ENCODE measurements at places on chromosomes 1 and 21. TPM values are rescaled to one million over a fixed set of nuclear protein-coding genes. Genes with fewer than 3 reads are reported as not detected.
A peak's percentile ranks its signal among the peaks of the same experiment; 100 is the strongest.

DNA sequence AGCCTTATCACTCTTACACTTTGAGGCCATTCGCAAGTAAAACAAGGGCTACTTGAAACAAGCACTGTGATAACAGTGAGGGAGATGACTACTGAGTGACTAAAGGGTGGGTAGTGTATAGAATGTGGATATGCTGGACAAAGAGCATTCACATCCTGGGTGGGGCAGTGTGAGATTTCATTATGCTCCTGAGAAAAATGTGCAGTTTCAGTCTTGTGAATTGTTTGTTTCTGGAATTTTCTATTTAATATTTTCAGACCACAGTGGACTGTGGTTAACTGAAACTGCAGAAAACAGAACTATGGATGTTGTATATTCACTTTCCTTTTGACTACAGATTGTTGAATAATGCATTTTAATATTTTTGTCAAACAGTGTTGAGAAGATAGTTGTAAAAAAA lies 25.1 kb upstream of the B3GALT2 start:
- peaks cover 43% of the 10 kb centered on the region for H3K4me1 ChIP-seq
- peaks cover 77% of the 10 kb centered on the region for H3K36me3 ChIP-seq
- peak overlapping the region; percentile 86 for H3K27ac ChIP-seq
- peak; percentile 83 for DNase-seq

DNA sequence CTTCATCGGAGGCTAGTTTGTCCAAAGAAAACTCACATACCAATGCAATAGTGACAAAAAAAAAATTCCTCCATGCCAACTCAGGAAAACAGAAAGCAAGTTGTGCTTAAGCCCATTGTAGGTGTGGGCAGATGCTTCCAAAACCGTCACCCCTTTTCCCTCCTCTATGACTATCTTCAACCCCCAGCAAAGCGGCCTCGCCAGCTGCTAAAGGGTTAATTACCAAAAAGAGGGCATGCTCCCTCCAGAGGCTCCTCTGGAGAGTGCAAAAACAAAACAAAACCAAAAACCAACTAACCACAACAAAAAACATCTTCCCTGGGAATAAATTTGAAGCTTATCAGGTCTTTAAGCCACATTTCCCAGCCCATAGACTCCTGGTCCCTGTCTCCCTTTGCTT lies 1.2 kb downstream of the LMOD1 start:
- peaks cover 56% of the 10 kb centered on the region for H3K4me1 ChIP-seq
- 0 out of 2 replicates have a peak, but pooled peaks cover 4% of the 10 kb centered on the region for H3K36me3 ChIP-seq
- DNase-seq = no peak

DNA sequence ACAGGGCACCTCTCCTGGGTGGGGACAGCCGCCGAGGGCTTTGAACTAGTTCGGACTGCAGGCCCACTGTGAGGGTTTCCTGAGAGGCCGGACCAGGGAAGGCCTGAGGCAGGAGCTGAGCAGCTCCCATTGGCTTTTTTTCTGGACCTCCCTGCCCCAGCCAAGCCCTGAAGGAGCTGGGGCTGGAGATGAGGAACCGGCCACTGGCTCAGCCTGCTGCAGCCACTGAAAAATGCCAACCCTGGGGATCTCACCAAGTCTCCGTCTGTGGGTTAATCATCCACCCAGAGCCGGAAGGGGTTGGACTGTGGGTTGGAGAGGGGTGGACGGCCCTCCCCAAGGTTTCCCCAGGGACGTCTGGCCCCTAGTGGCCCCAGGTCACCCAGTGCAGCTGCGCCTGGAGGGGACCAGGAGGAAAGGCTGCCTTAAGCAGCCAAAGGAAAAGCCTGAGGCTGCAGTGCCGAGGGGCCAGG lies 2.5 kb downstream of the VWA1 start:
- H3K4me3 ChIP-seq = no peak overlapping the region
- peaks cover 4% of the 10 kb centered on the region for H3K27me3 ChIP-seq
- H3K27ac ChIP-seq = no peak overlapping the region
- no peaks in the 10 kb centered on the region for H3K36me3 ChIP-seq

DNA sequence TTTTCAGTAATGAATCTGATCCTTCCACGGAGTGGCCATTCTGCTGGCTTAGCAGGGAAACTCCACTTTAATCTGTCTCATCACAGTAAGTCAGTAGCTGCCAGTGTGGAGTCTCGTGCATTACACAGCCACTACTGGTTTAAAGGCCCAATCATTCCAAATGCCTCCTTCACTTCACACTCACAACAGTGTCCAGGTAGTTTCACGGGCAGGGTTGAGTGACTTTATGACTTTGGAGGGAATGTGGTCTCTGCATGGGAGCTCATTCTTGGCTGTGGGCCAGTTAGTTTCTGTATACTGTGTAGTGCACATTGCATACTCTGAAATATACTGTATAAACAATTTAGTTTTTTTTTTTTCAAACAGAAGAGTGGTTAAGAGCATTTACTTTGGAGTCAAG lies 34.6 kb upstream of the C1orf87 start:
- no peak for DNase-seq
- no peaks in the 10 kb centered on the region for H3K27me3 ChIP-seq
- H3K4me1 ChIP-seq = no peaks in the 10 kb centered on the region
- no peak overlapping the region for H3K27ac ChIP-seq
- H3K4me3 ChIP-seq = no peak overlapping the region
- no peaks in the 10 kb centered on the region for H3K36me3 ChIP-seq

DNA sequence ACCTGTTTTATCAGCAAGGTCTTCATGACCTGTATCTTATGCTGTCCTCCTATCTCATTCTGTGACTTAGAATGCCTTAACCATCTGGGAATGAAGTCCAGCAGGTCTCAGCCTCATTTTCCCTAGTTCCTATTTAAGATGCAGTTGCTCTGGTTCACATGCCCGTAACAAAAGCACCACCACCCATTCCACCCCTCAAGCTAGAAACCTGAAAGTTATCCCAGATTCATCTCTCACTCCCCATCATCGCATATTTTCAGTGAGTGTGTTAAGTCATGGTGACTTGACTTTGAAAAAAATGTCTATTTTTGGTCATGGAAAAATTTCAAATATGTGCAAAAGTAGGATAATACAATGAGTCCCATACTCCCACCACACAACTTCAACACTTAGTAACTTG lies 11.7 kb downstream of the HMGN2 start:
- H3K4me3 ChIP-seq = no peak overlapping the region
- H3K36me3 ChIP-seq = peaks cover 1% of the 10 kb centered on the region
- peaks cover 3% of the 10 kb centered on the region for H3K27me3 ChIP-seq
- peak; percentile 28 for DNase-seq
- H3K27ac ChIP-seq = peak overlapping the region; percentile 64
- H3K4me1 ChIP-seq = peaks cover 25% of the 10 kb centered on the region

DNA sequence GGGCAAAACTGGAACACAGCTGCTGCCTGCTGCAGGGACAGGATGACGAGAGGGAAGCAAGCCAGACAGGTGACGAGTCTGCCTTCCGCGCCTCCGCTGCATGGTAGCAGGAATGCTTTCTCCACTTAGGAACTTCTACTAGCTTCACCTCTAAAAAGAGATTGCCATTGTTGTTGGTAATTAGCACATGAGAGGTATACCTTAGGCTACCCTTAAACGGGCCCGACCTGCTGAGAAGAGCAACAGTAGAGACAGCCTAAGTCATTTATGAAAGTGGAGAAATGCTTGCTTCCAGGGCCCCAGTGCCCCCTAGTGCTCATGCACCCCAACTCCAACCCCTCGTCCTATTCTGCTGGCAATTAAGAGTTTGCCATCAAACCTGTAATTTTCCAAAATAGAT lies 96.9 kb upstream of the AKT3 start:
- no peaks in the 10 kb centered on the region for H3K27me3 ChIP-seq
- DNase-seq = no peak
- no peak overlapping the region for H3K27ac ChIP-seq
- no peaks in the 10 kb centered on the region for H3K36me3 ChIP-seq

DNA sequence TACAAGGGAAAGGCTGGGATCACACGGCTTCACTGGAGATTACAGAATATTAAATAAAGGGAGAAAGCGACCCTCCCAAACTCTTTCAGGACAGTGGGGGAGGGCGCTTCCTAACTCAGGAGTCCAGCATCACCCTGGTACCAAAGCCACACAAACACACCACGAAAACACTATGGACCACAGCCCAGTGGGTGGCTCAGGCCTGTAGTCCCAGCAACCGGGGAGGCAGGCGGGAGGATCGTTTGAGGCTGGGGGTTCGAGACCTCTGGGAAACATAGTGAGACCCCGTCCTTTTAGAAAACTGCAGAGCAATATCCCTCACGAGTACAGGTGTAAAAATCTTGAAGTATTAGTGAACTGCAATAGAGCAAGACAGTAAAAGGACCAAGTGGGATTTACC lies 16.0 kb downstream of the TRIM11 start:
- H3K4me1 ChIP-seq = peaks cover 21% of the 10 kb centered on the region
- H3K4me3 ChIP-seq = no peak overlapping the region
- no peaks in the 10 kb centered on the region for H3K27me3 ChIP-seq
- no peak overlapping the region for H3K27ac ChIP-seq
- no peak for DNase-seq

- peak overlapping the region; percentile 48 for H3K4me3 ChIP-seq
- H3K27ac ChIP-seq = peak overlapping the region; percentile 74
- peak; percentile 77 for DNase-seq
- no peaks in the 10 kb centered on the region for H3K36me3 ChIP-seq
- no peaks in the 10 kb centered on the region for H3K27me3 ChIP-seq
Observed at GRCh38 chr1:40901886-40902852, 40.0 kb upstream of the CITED4 start.

- no peak overlapping the region for H3K27ac ChIP-seq
- H3K27me3 ChIP-seq = peaks cover 2% of the 10 kb centered on the region
- no peaks in the 10 kb centered on the region for H3K36me3 ChIP-seq
- no peaks in the 10 kb centered on the region for H3K4me1 ChIP-seq
Observed at GRCh38 chr21:31366825-31367224, 22.8 kb upstream of the TIAM1 start.

DNA sequence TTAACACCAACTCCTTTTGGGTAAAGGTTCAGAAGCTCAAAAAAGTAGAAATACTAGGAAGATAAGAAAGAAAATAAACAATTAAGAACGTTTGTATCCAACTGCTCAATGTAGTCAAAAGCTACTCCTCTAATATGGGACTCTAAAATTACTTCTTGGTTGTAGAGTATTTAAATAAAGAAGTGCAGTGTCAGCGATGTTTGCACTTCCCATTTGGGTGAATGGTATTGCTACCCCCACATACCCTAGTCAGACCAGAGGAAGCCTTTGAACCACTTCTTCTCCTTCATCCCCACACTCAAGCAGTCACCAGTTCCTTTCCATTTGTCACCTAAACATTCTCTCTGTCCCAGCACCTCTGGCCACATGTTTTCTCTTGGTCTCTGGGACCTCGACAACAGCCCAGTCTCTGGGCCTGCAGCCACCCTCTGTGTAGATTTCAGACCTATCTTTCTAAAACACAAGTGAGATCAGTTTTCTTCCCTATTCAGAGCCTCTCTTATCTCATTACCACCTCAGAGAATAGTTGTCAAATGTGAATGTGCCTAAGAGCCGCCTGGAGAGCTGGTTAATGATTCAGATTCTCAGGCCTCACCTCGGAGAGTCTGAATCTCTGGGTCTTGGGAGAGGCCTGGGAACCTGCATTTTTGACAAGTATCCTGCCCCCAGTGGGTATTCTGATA lies 109.8 kb downstream of the OMA1 start:
- no peak overlapping the region for H3K27ac ChIP-seq
- peaks cover 4% of the 10 kb centered on the region for H3K36me3 ChIP-seq
- DNase-seq = no peak
- no peak overlapping the region for H3K4me3 ChIP-seq
- peaks cover 4% of the 10 kb centered on the region for H3K4me1 ChIP-seq

DNA sequence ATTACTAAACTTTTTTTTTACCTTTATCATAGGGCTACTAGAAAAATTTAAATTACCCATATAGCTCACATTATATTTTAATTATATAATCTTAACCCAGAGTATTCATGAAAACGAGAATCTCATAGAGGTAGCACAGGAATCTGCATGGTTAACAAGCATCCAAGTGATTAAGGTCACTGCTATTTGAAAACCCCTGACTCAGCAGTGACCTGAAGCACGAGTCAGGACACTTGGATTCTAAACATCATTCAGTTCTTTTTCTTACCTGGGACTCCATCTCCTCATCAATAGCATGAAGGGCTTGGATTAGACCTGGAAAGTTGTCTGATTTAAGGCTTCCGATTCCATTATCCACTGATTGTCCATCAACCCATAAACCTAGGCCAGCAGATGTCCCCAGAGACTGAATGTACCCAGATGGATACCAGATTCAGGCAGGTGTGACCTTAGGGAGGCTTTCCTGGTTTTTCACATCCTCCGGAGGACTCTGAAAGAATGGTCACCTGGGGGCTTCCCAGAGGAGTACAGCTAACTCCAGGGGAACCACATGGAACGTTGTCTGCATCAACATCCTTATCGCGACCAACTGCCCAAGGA lies 174.3 kb downstream of the SETD4 start:
- H3K27ac ChIP-seq = no peak overlapping the region
- DNase-seq = no peak
- peaks cover 7% of the 10 kb centered on the region for H3K4me1 ChIP-seq
- peaks cover 13% of the 10 kb centered on the region for H3K27me3 ChIP-seq

GRCh38 chr1:83799594-83799993 lies 199.3 kb downstream of the TTLL7 start:
- H3K4me1 ChIP-seq = no peaks in the 10 kb centered on the region
- no peak overlapping the region for H3K27ac ChIP-seq
- no peaks in the 10 kb centered on the region for H3K36me3 ChIP-seq
- no peaks in the 10 kb centered on the region for H3K27me3 ChIP-seq

DNA sequence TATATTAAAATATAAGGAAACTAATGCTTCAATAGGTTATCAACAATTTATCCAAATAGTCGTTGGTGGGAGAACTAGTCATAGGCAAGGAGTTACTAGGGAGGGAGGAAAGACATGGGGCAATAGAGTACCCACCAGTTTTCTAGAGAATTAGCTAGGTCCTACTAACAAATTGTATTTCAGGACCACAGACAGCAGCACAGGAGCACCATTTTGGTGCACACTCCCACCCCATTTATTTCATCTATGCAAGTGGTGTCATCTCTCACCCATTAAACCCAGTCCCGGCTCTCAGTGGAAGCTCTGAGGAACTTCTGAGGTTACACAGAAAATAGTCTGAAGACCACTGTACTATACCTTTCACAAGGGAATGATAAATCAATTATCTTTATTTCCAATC lies 89.0 kb upstream of the BCAR3 start:
- peaks cover 8% of the 10 kb centered on the region for H3K27me3 ChIP-seq
- no peaks in the 10 kb centered on the region for H3K36me3 ChIP-seq
- no peak for DNase-seq
- H3K4me3 ChIP-seq = no peak overlapping the region
- H3K27ac ChIP-seq = no peak overlapping the region
- peaks cover 13% of the 10 kb centered on the region for H3K4me1 ChIP-seq

The L1TD1 gene
- total RNA-seq = not detected

The IGFN1 gene
- total RNA-seq = not detected

The RGS8 gene
- not detected for total RNA-seq

The KRTAP21-2 gene
- not detected for total RNA-seq

The IRF6 gene
- 3.2 TPM for total RNA-seq

The NUDT4B gene
- total RNA-seq = not detected

The TACSTD2 gene
- total RNA-seq = 11.8 TPM

The TMEM200B gene
- total RNA-seq = 14.2 TPM

All from HFFc6 (cell line).